Lower lobe of right lung (tissue), 2 donors: ENCODE measurements at places on chromosomes 4 and X. TPM values are rescaled to one million over a fixed set of nuclear protein-coding genes. Genes with fewer than 3 reads are reported as not detected.

Gene POU4F2
- not detected for total RNA-seq

Gene OTUD6A
- not detected for total RNA-seq

DNA sequence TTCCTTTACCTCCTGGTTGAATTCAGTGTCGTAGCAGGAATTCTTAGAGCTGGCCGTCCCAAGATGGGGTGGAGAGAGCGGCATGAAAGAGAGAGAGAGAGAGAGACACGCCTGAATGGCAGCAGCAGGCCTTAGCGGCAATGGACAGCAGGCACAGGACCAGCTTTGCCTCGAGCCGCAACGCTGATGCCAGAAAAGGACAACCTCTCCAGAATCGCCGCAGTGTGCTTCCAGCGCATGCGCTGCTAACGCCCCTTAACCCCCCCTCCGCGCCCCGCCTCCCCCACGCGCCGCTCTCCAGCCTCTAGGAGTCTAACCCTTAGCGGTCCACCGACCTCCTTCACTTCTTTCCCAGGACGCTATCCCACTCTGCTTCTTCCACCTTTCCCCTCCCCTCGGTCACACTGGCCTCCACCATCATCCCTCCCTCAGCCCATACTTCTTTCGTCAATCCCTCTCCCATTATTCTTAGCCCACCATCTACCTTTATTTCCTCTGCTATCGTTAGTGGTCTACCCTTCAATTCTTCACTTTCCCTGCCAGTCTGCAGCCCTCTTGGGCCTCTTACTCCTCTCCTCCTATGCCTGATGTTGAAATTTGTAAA, 10.5 kb upstream of the ZCCHC13 start:
- peak overlapping the region; percentile 87 for H3K27ac ChIP-seq
- H3K36me3 ChIP-seq = no peaks in the 10 kb centered on the region
- peak overlapping the region; percentile 68 for H3K4me3 ChIP-seq
- no peaks in the 10 kb centered on the region for H3K27me3 ChIP-seq
- peak; percentile 77 for DNase-seq

GRCh38 chr4:44493924-44494323, 45.3 kb upstream of the KCTD8 start:
- no peak for DNase-seq
- H3K27me3 ChIP-seq = no peaks in the 10 kb centered on the region
- no peak overlapping the region for H3K27ac ChIP-seq

- H3K4me1 ChIP-seq = no peaks in the 10 kb centered on the region
- H3K27ac ChIP-seq = no peak overlapping the region
- no peak overlapping the region for H3K4me3 ChIP-seq
Measured at GRCh38 chrX:135432881-135433521, 11.3 kb downstream of the SMIM10L2A start.

DNA sequence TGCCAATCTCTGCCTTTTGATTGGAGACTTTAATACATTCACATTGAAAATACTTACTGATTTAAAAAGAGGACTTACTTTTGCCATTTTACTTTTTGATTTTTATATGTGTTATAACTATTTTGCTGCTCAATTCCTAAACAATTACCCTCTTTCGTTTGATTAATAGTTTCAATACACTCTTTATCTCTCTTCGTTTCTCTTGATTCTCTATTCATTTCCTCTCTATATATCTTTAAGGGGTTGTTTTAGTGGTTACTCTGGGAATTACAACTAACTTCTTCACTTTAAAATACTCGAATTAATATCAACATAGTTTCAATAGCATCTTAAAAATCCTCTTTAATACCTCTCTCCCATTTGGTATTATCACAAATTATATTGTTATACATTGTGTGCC, 116.6 kb downstream of the PTCHD1 start:
- H3K36me3 ChIP-seq = no peaks in the 10 kb centered on the region
- H3K27me3 ChIP-seq = no peaks in the 10 kb centered on the region
- H3K4me3 ChIP-seq = no peak overlapping the region
- DNase-seq = no peak
- H3K27ac ChIP-seq = no peak overlapping the region

DNA sequence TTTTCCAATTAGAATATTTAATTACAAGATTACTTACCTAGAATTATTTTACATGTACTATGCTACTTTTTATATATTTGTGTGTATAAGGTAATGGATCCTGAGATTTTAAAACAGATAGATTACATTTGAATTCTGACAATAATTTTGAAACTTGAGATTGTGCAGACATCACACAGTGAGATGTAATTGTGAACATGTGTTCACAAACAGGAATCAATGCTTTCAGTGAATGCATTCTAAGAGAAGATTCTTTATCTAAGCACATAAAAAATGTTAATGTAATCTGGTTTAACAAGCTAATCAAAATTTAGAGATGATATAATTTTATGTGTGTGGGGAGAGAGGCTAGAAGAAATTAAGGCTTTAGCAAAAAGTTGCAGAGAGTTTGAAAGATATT, 1925.5 kb downstream of the ARAP2 start:
- no peaks in the 10 kb centered on the region for H3K4me1 ChIP-seq
- H3K4me3 ChIP-seq = no peak overlapping the region
- no peaks in the 10 kb centered on the region for H3K36me3 ChIP-seq
- H3K27me3 ChIP-seq = no peaks in the 10 kb centered on the region
- H3K27ac ChIP-seq = no peak overlapping the region

GRCh38 chr4:43394976-43395375, 502.5 kb downstream of the GRXCR1 start:
- H3K4me3 ChIP-seq = no peak overlapping the region
- no peaks in the 10 kb centered on the region for H3K27me3 ChIP-seq
- no peaks in the 10 kb centered on the region for H3K36me3 ChIP-seq
- H3K27ac ChIP-seq = no peak overlapping the region
- no peaks in the 10 kb centered on the region for H3K4me1 ChIP-seq
- no peak for DNase-seq

DNA sequence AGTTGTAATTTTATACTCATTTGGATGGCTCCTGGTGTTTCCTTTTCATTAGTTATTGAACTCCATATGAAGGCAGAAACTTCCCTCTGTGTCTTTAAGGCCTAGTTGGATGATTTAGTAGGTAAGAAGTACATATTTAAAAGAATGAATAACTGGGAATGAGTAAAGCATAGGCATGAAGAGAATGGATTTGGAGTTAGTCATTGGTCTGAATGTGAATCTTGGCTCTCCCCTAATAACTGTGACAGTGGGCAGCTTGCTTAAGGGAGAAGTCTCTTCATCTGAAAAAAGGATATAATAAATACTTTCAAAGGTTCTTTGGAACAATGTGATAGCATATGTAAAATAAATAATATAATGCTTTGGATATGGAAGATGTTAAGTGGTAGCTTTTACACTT, 13.2 kb downstream of the SNX25 start:
- peaks cover 7% of the 10 kb centered on the region for H3K4me1 ChIP-seq
- DNase-seq = no peak
- no peaks in the 10 kb centered on the region for H3K36me3 ChIP-seq
- H3K27ac ChIP-seq = no peak overlapping the region

- no peak overlapping the region for H3K27ac ChIP-seq
- no peak for DNase-seq
- no peaks in the 10 kb centered on the region for H3K4me1 ChIP-seq
- H3K4me3 ChIP-seq = no peak overlapping the region
- H3K27me3 ChIP-seq = no peaks in the 10 kb centered on the region
Measured at GRCh38 chr4:74428276-74428675, 16.7 kb upstream of the AREG start.

DNA sequence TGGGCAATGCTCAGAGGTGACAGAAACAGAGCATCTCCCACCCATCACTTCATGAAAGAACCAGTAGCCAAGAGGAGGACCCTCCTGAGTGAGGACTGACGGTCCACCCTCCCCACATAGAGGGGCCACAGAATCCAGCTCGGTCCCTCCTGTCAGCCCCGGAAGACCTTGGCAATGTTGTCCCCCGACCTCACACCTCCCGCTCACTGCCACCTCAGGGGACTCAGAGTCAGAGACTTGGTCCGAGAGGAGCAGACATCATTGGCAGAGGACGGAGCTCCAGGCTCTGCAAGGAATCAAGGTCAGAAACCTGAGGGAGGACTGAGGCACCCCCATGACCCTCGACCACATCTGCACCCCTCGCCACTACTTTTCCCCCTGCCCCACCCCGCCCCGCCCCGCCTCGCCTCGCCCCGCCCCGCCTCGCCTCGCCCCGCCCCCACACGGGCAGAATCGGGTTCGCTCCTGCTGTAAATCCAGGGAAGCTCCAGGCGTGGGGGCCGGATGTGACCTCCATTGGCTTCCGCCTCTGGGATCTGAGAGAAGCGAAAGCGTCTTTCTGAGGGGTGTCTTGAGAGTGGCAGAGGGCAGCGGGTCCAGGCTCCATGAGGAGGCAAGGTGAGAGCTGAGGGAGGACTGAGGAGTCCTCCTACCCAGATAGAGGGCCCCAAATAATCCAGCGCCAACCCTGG, at the start of gene MAGEA11:
TSS of gene MAGEA11 (plus strand) at position 516 of the 692 bp plus-strand sequence. CDS start 1,100 bp downstream, outside the sequence.
- DNase-seq = no peak
- H3K36me3 ChIP-seq = no peaks in the 10 kb centered on the region
- no peak within 1 kb of the TSS for H3K4me3 ChIP-seq
- no peaks in the 10 kb centered on the region for H3K4me1 ChIP-seq
- no peaks in the 10 kb centered on the region for H3K27me3 ChIP-seq

- no peaks in the 10 kb centered on the region for H3K27me3 ChIP-seq
- no peak overlapping the region for H3K4me3 ChIP-seq
- H3K4me1 ChIP-seq = no peaks in the 10 kb centered on the region
- no peak overlapping the region for H3K27ac ChIP-seq
Measured at GRCh38 chr4:188911199-188911598, 772.0 kb downstream of the TRIML1 start.

GRCh38 chrX:2811271-2811670, 17.5 kb upstream of the GYG2 start:
- H3K36me3 ChIP-seq = no peaks in the 10 kb centered on the region
- no peak overlapping the region for H3K4me3 ChIP-seq
- H3K4me1 ChIP-seq = no peaks in the 10 kb centered on the region
- no peak overlapping the region for H3K27ac ChIP-seq
- H3K27me3 ChIP-seq = no peaks in the 10 kb centered on the region

GRCh38 chr4:2091990-2092668, 33.0 kb downstream of the NAT8L start:
- no peak overlapping the region for H3K4me3 ChIP-seq
- H3K36me3 ChIP-seq = no peaks in the 10 kb centered on the region
- no peaks in the 10 kb centered on the region for H3K27me3 ChIP-seq
- DNase-seq = no peak

DNA sequence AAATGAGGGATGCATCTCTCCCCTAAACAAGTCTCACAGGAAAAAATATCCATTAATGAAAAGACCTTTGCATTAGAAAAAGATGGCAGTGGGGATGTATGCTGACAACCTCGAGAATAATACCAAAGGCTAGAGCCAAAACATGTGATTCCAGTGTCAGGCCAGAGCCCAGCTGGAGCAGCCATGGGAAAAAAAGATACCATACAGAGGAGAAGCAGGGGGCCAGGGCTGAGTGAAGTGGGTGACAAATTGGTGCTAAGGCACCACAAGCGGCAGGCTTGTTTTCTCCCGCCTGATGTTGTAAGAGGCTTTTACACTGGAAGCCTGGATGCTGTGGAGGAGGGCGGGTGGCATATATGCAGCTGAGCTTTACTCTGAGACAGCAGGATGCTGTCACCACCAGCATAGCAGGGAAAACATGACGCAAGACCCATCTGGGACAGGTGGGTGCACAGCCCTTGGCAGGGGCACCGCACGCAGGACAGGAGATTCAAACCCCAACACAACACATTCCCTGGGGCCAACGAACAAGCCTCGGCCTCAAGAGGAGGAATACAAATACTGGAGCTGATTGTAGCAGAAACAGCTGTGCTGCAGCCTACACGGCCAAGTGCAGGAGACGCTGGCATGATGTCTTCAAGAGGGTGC, 91.9 kb downstream of the TSPAN5 start:
- no peak overlapping the region for H3K27ac ChIP-seq
- H3K4me3 ChIP-seq = no peak overlapping the region
- H3K36me3 ChIP-seq = no peaks in the 10 kb centered on the region
- DNase-seq = no peak
- no peaks in the 10 kb centered on the region for H3K4me1 ChIP-seq
- H3K27me3 ChIP-seq = no peaks in the 10 kb centered on the region

DNA sequence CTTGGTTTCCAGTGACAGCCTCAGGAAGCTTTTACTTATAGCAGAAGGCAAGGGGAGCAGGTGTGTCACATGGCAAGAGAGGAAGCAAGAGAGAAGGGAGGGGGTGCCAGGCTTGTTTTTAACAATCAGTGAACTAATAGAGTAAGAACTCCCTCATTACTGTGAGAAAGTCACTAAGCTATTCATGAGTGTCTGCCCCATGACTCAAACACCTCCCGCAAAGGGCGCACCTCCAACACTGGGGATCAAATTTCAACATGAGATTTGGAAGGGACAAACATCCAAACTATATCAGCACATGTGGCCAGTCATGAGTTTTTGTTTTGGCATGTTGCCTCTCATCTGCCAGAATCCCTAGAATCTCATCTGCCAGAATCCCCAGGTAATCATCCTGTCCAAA, 183.5 kb upstream of the C1QTNF7 start:
- H3K27me3 ChIP-seq = no peaks in the 10 kb centered on the region
- no peaks in the 10 kb centered on the region for H3K36me3 ChIP-seq
- no peak overlapping the region for H3K4me3 ChIP-seq
- no peak for DNase-seq
- H3K4me1 ChIP-seq = no peaks in the 10 kb centered on the region

DNA sequence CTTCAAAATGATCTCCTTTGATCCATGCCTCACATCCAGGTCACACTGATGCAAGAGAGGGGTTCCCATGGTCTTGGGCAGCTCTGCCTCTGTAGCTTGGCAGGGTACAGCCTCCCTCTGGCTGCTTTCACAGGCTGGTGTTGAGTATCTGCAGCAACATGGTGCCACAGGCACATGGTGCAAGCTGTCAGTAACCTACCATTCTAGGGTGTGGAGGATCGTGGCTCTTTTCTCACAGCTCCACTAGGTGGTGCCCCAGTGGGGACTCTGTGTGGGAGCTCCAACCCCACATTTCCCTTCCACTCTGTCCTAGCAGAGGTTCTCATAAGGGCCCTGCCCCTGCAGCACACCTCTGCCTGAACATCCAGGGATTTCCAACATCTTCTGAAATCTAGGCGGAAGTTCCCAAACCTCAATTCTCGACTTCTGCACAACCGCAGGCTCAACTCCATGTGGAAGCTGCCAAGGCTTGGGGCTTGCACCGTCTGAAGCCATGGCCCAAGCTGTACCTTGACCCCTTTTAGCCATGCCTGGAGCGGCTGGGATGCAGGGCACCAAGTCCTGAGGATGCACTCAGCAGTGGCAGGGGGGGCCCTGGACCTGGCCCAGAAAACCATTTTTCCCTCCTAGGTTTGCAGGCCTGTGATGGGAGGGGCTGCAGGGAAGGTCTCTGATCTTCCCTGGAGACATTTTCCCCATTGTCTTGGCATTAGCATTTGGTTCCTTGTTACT, 137.8 kb upstream of the NUDT6 start:
- H3K4me1 ChIP-seq = no peaks in the 10 kb centered on the region
- no peak overlapping the region for H3K4me3 ChIP-seq
- H3K36me3 ChIP-seq = no peaks in the 10 kb centered on the region

GRCh38 chr4:88796545-88796944, 98.9 kb upstream of the NAP1L5 start:
- no peak overlapping the region for H3K27ac ChIP-seq
- H3K27me3 ChIP-seq = no peaks in the 10 kb centered on the region
- H3K4me1 ChIP-seq = peaks cover 11% of the 10 kb centered on the region
- no peaks in the 10 kb centered on the region for H3K36me3 ChIP-seq
- no peak for DNase-seq

GRCh38 chr4:35164063-35164462, 1080.3 kb downstream of the ARAP2 start:
- H3K27ac ChIP-seq = no peak overlapping the region
- H3K27me3 ChIP-seq = no peaks in the 10 kb centered on the region
- DNase-seq = no peak
- no peak overlapping the region for H3K4me3 ChIP-seq
- no peaks in the 10 kb centered on the region for H3K4me1 ChIP-seq
- no peaks in the 10 kb centered on the region for H3K36me3 ChIP-seq

- no peaks in the 10 kb centered on the region for H3K36me3 ChIP-seq
- no peaks in the 10 kb centered on the region for H3K27me3 ChIP-seq
- H3K27ac ChIP-seq = peak overlapping the region; percentile 76
- H3K4me1 ChIP-seq = peaks cover 55% of the 10 kb centered on the region
- no peak overlapping the region for H3K4me3 ChIP-seq
Measured at GRCh38 chr4:6943012-6943884, 33.6 kb downstream of the TBC1D14 start.
